Stimulated activated CD8-positive, alpha-beta memory T cell treated with anti-CD3 and anti-CD28 coated beads, Interleukin-7, amount 100 ng/mL, for 1 hour (primary cell): ENCODE measurements at places on chromosomes 6 and 20.

- no peak for DNase-seq
These were observed 304.0 kb downstream of the TSHZ2 start for GRCh38 chr20:53276143-53276542.

- DNase-seq = no peak
These were observed 672 bp downstream of the SIRPA start for GRCh38 chr20:1895674-1896483.

GRCh38 chr6:21729431-21729830, 135.9 kb downstream of the SOX4 start:
- no peak for DNase-seq

GRCh38 chr6:42199106-42199981, 4.6 kb upstream of the GUCA1B start:
- DNase-seq = no peak

GRCh38 chr6:73308712-73309534, 45.2 kb downstream of the DPPA5 start:
- no peak for DNase-seq
